ENCODE measurements at places on chromosomes 7 and 10.

DNA sequence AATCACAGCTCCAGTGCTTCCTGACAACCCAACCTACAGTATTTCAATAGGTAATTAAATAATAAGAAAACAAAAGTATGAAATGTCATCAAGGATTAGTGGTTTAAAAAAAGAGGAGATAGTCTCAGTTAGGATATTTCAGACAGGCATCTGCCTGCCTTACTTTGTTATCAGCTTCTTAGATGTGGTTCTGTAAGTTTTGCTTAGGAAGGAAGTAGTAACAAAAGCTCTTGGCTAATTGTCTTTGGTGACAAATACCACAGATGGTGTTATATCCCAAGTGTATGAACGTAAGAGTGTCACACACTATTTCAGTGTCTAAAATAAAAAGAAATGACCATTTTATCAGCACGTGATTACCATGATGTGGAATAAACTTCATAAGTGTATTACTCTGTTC lies 9.8 kb upstream of the ACTA2 start:
- no peak for DNase-seq

DNA sequence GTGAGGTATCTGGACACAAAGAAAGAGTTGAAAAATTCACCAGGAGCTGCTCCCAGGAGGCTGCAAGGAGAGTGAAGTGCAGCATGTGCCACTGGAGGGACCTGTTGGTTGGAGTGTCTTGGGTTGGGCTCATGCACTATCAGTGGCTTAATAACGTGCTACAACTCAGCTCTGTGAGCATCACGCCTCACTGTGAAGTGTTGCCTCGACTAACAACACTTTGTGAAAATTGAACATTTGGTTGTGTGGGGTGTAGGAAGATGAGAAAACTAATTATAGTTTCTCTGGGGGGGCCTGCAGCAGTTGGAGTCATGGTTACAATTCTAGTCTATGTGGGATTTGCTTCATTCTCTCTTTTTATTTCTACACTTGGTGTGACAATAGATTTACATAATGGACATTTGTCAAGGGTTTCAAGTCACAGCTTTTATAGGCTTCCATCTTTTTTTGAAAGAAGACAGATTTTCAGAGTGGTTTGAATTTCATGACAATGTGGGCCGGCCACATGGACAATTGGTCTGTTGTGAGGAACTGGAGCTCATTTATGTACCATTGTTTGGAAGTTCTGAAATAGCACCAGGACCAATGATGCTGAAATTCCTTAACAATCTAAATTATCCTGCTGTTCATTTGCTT lies 121.3 kb downstream of the RAMP3 start:
- DNase-seq = no peak

GRCh38 chr10:131723297-131724168 lies 177.3 kb upstream of the PPP2R2D start:
- no peak for DNase-seq

GRCh38 chr7:50534690-50535290 lies 30.4 kb downstream of the DDC start:
- no peak for DNase-seq

DNA sequence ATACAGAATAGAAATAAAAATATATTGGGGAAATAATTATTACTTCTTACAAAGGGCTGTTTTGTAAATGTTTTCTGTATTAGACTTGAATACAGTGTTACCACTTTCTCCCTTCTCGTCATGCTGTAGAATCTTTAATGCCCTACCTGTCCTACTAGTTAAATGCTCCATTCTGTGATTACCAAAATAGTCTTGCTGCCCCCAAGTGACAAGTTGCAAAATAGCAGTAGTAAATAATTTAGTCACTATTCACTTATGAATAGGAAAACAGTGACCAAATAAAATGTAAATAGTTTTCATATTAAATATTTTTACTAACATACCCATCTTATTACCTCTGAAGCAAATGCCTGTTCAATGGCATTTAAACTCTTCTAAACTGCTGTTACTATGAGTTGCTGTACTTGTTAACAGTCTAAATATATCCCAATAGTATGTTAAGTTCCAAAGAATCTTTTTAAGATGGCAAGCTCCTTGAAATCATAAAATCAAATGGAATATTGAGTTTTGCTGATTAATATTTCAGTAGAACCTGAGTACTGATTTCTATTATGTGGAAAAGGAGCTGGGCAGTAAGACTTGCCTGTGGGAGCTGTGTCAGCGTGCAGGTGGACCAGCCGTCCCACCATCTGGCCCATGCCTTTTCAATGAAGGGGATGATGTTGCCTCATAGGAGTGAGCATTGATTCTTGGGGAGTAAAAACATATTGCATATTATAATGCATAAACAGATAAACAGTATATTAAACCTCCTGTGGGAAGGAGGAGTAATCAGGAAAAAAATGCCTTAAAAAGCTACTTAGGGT lies 18.1 kb upstream of the OIT3 start:
- no peak for DNase-seq

DNA sequence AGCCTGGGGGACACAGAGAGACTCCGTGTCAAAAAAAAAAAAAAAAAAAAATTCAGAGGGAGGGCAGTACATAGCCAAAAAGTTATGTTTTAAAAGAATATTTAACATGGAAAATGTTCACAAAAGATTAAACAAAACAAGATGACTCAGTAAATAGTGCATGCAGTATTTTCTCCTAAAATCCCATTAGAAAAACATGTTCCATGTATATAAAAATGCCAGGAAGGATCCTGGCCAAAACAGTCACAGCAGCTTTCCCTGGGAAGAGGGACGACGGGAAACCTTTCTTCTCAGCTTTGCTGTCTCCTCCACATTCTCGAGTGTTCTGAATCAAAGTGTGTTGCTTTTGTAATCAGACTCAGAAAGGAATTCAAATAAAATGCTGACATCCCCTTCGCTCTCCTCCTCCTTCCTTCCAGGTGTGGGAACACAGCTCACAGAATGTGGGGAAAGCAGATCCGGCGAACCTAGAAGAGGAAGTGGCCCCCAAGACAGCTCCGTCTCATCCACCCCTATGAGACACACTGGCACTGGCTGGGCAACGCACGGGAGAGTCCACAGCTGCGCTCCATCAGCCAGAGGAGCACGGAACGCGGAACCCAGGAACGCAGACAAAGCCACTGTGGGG lies 139.4 kb downstream of the MAD1L1 start:
- DNase-seq = no peak

DNA sequence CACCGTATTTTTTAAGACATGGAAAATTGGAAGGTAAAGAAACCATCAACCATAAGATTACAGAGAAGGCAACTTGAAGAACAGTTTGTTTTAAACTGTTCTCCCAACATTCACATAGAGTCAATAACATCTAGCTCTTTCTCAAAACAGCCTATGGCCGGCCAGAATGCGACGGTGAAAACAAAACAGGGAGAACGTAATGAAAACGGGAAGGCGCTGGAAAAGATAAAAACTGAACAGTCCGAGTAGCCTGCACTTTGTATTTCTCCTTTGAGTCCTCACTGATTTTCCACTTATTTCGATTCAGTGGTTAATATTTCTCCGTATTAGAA lies 637 bp downstream of the MICU1 start:
- DNase-seq = no peak

DNA sequence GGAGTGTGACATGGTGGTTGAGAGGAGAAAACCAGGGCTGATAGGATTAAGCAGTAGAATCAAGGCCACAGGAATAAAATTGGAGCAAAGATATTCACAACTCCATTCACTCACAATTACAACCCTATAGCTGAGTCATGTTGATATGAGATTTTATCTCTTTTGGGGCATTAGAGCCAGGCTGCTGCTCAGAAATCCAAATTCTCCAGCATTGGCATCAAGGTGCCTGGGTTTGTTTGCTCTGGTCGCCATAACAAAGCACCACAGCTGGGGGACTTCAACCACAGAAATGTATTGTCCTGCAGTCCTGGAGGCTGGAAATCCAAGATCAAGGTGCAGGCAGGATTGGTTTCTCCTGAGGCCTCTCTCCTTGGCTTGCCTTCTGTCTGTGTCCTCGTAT lies 52.5 kb upstream of the GRB10 start:
- DNase-seq = no peak

DNA sequence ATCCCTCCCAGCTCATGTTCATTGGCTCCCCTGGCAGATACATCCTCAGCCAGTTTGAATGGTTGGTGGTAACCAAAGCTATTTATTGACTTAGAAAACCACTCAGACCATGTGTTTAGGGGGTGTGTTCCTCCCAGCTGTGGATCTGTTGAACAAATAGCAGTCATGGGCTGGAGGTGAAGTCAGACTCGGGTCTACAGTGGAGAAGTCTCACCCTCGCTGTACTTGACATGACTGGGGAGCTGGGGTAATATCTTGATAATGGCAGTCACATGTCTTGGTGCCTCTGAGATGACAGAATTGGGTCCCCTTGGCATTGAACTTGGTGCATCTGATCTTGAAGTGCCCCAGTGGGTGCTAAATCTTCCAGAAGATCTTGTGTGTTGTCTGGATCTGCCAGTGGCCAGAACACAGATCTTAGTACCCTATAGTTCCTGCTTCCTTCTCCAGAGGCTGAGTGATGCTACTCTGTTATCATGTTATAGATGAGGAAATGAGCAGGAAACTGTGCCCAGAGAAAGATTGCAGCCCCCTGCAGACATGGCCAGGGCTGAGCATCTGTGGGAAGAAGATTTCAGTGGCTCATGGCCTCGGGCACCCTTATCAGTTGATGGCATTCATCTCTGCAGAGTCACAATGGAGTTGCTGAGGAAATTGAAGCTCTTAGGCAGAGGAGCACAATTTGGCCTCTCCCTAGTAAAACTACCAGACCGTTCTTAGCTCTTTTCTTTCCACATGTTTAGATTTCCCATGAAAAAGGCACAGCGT lies 50.4 kb downstream of the ADRA2A start:
- no peak for DNase-seq

- DNase-seq = no peak
Measured at GRCh38 chr7:20594023-20594422, 21.4 kb upstream of the ABCB5 start.

- no peak for DNase-seq
Measured at GRCh38 chr10:52213321-52213752, 100.7 kb upstream of the DKK1 start.

DNA sequence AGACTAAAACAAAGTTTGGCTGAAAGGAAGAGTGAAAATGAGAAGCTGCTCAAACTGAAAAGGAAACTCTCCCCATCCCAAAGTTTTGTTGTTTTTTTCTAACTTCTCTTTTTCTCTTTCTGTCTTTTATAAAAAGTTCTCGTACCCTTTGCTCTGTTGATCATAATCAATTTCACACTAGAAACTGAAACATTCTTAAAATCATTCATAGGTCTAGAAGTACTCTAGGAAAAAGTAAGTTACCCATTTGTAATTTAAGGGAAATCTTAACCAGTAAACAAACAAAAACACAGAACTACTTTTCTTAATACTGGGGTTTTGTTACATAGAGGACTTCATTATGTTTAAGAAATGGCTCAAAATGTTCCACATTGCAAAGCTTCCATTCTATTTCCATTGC lies 339.8 kb downstream of the SEMA3D start:
- DNase-seq = no peak

GRCh38 chr7:94154858-94155257 lies 150.7 kb upstream of the BET1 start:
- no peak for DNase-seq

GRCh38 chr10:31404640-31405039 lies 85.6 kb downstream of the ZEB1 start:
- no peak for DNase-seq

GRCh38 chr7:85566095-85566794 lies 379.4 kb upstream of the SEMA3D start:
- DNase-seq = no peak

- DNase-seq = no peak
Measured at GRCh38 chr7:140673774-140674155, 1.0 kb downstream of the ADCK2 start.

- no peak for DNase-seq
Measured at GRCh38 chr7:153567426-153567825, 484.8 kb upstream of the DPP6 start.

GRCh38 chr7:2958416-2959102 lies 85.1 kb downstream of the CARD11 start:
- DNase-seq = peak; percentile 7

DNA sequence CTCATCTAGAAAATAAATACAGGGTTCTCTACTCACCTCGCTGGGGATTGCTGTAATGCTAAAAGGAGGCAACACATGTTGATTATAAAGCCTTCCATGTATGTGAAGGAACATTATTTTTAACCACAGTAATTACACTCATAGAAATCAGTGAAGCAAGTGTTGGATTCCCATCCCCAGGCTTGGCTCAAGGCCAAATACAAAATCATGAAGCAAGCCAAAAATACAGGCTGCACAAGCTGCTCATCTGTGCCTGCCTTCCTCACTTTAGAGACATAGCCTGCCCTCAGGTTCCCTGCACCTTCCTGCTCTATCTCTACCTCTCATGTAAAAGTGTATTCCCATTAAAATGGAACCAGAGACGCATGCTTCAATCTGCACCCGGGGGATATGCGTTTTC lies 1077.1 kb upstream of the C7orf33 start:
- DNase-seq = no peak

GRCh38 chr10:123143162-123143824 lies 4.6 kb upstream of the HMX2 start:
- DNase-seq = no peak

DNA sequence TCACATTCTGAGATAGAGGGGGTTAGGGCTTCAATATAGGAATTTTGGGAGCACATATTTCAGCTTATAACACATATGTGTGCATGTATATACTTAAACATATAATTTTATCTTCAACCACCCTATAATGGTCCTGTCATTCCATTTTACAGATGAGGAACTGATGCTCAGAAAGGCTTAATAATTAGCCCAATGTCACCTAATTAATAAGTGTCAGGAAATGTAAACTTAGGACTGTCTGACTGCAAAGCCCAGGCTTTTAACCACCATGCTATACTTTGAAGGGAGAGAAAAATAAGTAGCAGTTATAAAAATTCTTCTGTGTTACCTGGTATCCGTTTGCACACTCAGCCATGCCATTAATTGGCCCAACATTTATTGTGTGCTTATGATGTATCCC lies 172.6 kb downstream of the SKIDA1 start:
- DNase-seq = no peak

DNA sequence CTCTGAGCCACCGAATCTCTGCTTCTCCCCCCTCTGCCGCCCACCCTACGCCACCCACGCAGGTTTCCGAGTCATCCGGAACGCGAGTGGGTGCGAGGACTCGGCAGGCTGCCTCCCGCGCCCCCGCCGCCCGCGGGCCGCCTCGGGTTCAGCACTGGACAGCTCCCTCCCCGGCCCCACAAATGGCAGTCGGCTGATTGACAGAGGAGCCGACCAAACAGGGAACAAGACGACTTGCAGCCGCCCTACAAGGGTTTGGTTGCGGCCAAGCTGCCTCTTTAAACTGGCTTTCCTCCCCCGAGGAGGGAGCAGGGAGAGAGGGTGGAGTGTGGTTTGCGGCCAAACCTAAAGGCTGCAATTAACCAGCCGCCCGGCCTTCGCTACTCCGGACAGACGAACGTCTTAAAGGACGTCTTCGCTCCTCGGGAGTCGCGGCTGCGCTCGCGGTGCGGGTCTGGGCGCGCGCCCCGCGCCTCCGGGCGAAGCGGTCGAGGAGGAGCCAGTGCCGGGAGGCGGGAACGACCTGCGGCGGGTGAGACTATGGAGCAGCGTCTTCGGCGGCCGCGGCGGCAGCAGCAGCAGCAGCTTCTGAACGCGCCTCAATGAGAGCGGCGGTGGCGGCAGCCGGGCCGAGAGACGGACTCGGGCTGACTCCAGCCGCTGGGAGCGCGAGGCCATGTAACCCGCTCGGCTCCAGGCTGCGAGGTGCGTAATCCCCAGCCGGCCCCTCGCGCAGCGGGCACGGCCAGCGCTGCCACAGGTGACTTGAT lies at the start of gene GPR158:
Gene GPR158 (plus strand): TSS at position 541 of the 770 bp plus-strand sequence. CDS start 420 bp downstream, outside the sequence.
- peak; percentile 60 for DNase-seq

Measured in stimulated activated naive CD8-positive, alpha-beta T cell treated with anti-CD3 and anti-CD28 coated beads, Interleukin-15, amount 100 ng/mL, for 72 hours (primary cell).